ENCODE measurements at places on chromosomes 2 and 18. TPM values are rescaled to one million over a fixed set of nuclear protein-coding genes. Genes with fewer than 3 reads are reported as not detected.

- no peak for ATAC-seq
Observed at GRCh38 chr2:238003234-238004031, 36.6 kb downstream of the UBE2F start.

DNA sequence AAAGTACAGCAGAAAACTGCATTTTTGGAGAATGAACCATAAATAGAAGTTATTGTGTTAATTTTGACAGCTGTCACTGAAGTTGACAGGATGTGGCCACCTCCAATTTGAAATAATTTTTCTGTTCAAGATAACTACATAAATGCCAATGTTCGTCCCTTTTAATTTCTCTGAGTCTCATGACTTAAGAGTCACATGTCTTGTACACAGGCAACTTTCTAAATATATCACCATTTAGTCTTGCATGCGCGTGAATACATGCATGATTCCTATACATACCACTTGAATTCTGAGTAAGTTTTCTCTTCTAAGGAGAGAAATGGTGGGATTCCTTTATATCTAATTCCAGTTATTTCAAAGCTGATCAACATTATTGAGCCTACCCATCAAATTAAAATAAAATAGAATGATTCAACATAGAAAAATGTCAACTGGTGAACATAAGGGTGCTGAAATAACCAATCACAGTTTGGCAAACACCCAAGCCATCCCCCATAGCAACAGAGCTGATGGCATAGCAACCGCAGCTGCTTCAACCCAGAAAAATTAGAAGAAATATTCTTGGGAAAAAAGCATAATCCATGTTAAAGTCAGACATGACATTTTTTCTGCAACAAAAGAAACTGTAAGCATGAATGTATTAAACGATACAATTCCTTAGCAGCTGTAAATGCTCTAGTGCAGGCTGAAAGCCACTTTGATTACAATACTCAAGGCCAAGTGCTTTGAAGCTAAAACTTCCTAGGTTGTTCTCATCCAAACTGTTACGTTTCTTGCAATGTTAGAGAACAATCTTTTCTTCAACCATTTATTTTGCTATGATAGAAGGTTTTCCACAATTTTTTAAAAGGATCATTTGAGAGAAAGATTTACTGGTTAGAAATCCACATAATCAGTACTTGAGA, 282.7 kb downstream of the DLGAP1 start:
- ATAC-seq, result no peak

DNA sequence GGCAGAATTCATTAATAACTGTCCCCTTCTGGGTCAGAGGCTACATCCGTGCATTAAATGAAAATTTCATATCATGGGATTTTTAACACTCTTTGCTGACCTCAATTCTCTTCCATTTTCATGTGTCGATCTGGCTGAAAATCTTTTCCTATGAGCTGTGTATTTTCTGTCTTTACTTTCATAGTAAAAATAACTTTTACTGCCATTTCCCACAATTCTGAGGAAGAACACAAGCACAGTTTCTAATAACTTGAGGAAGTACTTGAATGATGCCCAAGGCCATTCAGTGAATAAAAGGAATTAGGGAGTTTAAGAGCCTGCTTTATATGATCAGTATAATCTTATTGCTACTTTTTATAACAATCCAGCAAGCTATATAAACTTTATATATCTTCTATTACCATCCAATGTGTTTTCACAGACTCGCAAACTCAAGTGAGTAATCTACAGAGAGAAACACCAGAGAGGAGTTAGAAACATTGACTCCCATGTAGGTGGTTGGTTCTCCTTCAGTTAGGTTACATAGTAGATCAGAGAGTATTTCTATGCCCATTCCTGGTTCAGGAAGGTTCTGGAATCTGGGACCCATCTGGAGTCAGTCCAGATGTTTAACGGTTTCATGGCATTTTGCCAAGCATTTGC, 340.0 kb downstream of the FBXO15 start:
- ATAC-seq, result no peak

GRCh38 chr2:114651933-114652332, 209.5 kb downstream of the DPP10 start:
- ATAC-seq, result no peak

DNA sequence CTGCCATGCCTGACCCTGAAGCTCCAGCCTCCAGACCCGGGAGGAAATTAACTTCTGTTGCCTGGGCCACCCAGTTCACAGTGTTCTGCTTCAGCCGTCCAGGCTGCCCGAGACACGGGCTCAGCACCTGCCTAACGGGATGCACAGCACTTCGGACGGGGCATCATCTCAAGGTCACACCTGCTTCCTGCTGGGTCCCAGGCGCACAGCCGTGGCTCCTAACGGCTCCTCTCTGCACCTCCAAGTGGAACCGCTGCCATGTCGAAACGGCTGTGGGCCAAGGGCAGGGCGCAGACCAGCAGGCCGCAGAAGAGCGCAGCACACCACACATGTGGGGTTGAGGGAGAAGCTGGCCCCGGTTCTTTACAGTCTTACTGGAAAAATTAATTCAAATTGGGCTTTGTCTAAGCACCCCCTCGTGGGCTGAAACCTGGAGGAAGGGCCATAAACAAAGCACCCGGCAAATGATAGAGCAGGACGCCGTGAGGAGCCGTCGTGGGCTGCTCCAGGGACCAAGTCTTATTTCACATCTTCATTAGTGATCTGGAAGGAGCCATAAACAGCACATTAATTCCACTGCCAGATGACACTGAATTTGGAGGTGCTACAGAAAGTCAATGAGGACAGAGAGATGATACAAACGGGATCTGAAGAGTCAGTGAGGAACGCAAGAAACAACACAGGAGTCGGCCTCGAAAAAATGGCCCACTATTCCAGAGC, 59.6 kb downstream of the EIPR1 start:
- no peak for ATAC-seq

- ATAC-seq, result peak; percentile 97
Observed at GRCh38 chr2:183038341-183039300, at the start of gene NCKAP1. NCKAP1 (minus strand) TSS chr2:183038457; CDS start chr2:183038099, 358 bp downstream.

DNA sequence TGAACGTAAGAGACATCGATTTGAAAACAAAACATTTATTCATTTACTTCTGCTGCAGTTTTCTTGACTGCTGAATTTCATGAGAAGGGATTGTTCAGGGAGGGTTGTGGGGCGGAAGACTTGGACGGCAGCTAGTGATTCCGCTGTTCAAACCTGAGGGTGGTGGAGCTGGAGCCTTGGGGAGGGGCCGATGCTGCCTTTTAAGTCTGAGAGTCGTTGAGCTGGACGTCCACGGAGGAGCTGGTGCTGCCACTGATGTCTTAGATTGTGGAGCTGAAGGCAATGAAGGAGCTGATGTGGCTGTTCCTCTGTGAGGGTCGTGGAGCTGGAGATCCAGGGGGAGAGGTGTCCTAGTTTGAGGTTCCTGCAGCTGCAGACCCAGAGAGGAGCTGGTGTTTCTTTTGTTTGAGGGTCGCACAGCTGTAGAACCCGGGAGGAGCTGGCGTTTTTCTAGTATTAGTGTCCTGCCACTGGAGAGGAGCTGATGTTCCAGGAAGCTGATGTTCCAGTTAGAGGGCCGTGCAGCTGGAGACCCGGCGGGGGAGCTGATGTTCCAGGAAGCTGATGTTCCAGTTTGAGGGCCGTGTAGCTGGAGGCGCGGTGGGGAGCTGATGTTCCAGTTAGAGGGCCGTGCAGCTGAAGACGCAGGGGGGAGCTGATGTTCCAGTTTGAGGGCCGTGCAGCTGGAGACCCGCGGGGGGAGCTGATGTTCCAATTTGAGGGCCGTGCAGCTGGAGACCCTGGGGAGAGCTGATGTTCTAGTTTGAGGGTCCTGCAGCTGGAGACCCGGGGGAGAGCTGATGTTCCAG, 150.9 kb downstream of the RTP5 start:
- no peak for ATAC-seq

GNLY gene
- 0.44 TPM for total RNA-seq

SERPINB11 gene
- 7.1 TPM for total RNA-seq

ABCB11 gene
- total RNA-seq, result not detected

TMEFF2 gene
- not detected for total RNA-seq

SPC25 gene
- 6.0 TPM for total RNA-seq

DNPEP gene
- 32.3 TPM for total RNA-seq
